Naive thymus-derived CD4-positive, alpha-beta T cell (primary cell): ENCODE measurements at places on chromosomes 1 and 21.
A peak's percentile ranks its signal among the peaks of the same experiment; 100 is the strongest.

DNA sequence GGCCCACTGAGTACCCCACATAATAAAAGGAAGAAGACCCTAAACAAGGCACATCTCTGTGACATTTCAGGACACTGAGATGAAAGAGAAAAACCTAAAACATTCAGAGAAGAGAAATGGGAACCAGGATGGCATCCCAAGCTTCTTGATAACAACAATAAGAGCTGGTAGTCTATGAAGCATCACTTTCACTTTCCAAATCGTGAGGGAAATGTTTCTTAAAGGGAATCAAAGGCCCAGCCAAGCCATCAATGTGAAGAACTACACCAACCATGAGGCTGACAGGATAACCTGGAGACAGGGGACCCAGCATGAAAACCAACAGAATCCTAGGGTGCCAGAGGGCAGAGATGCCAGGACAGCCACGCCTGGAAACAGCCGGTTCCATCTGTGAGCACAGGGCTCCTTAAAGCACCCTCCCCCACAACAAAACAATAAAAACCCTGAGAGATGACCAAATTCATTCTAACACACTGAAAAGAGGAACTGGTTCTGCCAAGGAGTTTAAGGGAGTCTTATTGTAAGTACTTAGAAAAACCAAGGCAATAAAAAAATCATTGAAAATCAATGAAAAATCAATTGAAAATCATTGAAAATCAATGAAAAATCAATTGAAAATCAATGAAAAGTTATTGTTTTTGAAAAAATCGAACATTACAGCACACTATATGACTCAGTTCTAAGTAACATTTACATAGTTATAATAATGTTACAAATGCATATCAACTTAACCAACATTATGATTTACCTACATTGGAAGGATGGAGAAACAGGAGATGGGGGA is 141.5 kb upstream of the ERG start:
- DNase-seq: no peak

DNA sequence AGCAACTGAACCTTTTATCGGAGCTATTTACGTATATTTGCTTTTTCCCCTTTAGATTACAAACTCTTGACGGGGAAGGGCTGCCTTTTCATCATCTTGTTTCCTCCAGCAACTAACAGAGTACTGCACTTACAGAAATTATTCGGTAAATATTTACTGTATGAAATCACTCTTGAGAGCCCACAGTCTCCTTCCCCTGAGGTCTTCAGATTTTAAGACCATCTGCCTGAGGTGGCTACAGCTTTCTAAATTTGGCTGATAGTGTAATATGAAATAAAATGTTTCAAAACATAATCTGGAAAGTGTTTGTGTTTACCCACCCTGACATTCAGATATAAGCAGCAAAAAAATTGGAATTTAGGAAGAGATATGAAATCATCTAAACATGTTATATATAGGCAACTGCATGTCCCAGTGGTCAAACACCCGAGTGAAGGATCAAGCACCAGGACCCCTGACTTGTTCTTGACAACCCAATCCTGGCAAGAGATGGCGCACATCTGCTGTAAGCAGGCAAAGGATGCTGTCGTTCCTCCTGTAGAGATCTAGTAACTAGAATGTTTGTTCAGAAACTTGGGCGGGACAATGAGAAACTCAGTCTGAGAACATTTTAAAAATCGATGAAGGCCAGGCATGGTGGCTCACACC is 60.9 kb downstream of the SIPA1L2 start:
- no peak for DNase-seq

DNA sequence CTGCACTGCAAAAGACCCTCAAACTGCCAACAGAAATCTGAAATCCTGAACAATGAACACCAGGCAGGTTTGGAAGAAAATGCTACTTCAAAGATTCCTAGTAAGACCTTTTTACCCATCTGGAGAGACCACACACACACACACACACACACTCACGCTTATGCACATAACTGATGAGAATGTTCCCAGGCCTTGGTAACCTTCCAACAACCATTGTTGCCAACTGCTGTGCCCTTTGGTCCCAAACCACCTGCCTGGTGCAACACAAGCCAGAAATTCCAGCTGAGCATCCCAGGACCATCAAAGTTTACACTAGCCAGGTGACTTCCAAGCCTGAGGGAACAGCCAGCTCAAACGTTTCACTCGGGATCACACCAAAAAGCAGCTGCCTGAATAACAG is 56.9 kb downstream of the SEC16B start:
- DNase-seq: no peak

DNA sequence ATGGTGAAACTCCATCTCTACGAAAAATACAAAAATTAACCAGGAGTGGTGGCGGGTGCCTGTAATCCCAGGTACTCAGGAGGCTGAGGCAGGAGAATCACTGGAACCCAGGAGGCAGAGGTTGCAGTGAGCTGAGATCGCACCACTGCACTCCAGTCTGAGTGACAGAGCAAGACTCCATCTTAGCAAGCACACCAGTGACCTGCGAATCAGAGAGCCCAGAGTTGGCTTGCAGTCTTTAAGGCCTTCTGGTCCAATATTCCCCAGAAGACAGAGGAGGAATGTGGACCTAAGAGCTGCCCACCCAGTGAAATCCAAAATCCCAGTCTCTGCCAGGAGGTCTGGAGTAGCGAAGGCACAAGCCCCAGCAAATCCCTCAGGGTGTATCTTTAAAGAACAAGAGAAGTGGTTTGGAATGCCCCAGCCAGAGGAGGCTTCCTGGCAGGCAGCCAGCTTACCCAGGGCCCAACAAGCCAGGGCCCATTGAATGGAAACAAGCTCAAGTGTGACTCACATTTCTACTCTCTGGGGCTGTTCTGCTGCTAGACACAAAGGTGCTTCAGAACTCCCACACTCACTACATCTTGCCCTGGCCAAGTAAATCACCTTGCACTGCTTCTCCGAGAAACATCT is 23.9 kb downstream of the GPR161 start:
- DNase-seq: no peak

GRCh38 chr1:8182034-8182761 is 135.7 kb upstream of the SLC45A1 start:
- peak; percentile 78 for DNase-seq

GRCh38 chr1:205812271-205812877 is 624 bp downstream of the SLC41A1 start:
- no peak for DNase-seq
